Activated CD4-positive, alpha-beta T cell treated with anti-CD3 and anti-CD28 coated beads, Interleukin-2, Interleukin-4, amounts not matched to agents 100 ng/mL and 50 ng/mL, durations not matched to agents 16 hours and 8 hours (primary cell): ENCODE measurements at places on chromosomes 2 and 18.
A peak's percentile ranks its signal among the peaks of the same experiment; 100 is the strongest.

DNA sequence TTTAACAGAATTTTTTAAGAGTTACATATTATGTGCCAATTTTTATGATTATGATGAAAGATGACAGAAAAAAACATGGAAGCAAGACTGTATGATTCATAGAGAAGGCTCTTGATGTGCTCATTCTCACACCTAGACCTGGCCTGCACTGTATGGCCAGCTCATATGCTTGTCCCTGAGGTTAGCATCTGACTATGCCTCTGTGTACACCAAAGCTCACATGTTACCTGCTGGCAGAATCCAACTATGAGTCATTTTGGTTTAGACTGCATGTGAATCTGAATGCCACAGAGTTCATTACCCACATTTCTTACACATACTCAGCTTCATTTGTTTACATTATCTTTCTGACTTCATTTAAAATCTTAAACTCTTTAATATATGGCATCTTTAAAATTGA lies 139.0 kb downstream of the DSC3 start:
- DNase-seq, result no peak

DNA sequence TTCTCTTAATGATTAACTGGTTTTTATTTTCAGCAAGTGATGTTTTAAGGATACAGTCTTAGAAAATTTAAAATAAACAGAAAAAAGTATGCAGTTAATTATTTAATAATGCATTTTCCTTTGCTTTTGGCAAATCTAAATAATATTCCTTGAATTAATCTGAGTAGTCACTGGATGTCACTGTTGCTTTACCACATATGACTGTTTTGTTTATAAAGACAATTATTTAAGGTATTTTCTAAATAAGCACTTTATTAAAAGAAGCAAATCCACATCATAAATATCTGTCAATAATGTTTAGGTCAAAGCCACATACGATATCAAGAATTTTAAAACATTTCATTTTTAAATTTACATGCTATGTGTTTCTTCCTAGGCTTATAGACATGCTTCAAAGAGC lies 40.6 kb upstream of the TFPI start:
- DNase-seq, result no peak

DNA sequence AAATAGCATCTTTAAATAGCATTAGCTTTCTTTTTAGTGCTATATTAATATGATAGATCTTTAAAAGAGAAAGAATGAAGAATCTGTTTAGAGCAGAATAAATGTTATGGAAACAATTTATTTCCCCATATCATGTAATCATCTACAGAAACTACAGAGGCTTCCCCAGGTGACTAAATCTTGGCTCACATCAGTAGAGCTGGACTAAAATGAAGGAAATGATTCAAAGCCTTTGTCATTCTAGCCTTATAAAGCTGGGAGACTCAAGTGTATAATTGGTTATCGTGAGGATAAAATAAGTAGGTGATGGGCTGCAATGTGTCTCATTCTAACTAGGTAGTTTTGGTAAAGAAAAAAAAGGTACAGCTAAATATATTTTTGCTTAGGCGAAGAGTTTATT lies 83.2 kb upstream of the UNC80 start:
- DNase-seq, result no peak

GRCh38 chr2:164617466-164617865 lies 3.8 kb downstream of the GRB14 start:
- no peak for DNase-seq

DNA sequence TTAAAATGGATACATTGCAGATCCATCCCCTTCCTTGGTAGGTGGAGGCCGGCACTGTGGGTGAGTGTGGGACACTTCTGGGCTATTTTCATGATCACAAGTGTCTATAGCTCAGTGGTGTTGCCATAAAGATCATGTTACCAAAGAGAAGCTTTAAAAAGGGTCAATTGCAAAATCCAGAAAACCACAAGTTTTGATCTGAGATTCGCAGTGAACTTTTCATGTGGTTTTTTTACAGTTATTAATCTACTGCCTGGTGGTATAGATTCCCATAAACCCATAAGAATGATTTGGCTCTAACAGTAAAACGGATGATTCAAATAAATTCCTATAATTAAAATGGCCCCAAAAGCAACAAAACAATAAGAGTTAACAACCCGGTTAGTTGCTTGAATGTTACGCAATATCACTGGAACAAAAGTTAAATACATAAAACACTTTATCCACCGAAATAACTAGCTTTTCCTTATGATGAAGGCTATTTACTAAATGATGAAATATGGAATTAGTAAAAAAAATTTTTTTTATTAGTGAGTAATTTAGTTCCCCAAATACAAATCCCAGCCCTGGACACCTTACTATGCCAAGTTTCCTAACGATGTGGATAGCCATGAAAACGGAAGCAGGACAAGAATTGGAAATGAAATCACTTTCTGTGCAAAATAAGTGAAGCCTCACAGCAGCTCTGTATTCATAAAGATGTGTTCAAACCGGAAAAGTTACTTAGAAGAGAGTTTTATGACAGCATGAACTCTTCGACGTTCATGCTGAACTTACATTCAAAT lies 95.6 kb upstream of the THOC1 start:
- DNase-seq, result no peak

GRCh38 chr2:46117379-46117778 lies 179.8 kb upstream of the EPAS1 start:
- DNase-seq, result no peak

DNA sequence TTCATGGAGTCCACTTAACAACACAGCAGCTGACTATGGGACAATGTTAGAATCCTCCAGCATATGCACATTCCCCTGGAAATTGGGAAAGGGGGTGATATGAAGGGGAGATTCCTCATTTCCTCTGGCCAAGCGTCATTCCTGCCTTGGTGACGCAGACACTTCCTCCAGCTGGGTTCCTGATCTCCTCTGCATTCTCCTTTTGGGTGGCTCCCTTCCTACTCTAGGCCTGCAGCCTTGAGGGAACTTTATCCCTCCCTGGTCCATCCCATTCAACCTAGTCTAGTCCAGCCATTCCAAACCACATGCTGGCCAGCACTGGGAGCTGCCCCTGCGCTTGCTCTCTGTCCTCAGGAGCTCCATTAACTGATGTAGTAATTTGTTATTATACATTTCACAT lies 216.8 kb downstream of the VAPA start:
- no peak for DNase-seq

DNA sequence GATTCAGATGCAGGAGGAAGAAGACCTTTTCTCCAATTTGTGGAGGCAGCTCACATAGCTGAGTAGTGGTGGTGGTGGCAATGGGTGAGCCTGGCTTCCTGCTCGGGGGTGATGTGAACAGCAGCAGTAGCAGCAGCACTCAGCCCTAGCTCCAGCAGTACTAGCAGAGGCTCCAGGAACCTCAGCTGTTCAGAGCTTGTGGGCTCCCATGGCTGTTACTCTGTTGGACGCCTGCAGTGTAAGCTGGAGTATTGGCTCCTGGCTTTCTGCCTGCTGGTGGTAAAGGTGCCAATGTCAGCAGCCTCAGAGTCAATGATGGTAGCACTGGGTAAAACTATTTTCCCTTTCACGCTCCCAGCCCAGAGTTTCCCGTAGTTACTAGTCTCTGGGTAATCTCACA lies 3.1 kb upstream of the SEH1L start:
- no peak for DNase-seq

GRCh38 chr2:33062665-33063250 lies 116.0 kb downstream of the LTBP1 start:
- DNase-seq, result no peak

GRCh38 chr18:62365420-62365819 lies 40.3 kb downstream of the TNFRSF11A start:
- DNase-seq, result peak; percentile 41

DNA sequence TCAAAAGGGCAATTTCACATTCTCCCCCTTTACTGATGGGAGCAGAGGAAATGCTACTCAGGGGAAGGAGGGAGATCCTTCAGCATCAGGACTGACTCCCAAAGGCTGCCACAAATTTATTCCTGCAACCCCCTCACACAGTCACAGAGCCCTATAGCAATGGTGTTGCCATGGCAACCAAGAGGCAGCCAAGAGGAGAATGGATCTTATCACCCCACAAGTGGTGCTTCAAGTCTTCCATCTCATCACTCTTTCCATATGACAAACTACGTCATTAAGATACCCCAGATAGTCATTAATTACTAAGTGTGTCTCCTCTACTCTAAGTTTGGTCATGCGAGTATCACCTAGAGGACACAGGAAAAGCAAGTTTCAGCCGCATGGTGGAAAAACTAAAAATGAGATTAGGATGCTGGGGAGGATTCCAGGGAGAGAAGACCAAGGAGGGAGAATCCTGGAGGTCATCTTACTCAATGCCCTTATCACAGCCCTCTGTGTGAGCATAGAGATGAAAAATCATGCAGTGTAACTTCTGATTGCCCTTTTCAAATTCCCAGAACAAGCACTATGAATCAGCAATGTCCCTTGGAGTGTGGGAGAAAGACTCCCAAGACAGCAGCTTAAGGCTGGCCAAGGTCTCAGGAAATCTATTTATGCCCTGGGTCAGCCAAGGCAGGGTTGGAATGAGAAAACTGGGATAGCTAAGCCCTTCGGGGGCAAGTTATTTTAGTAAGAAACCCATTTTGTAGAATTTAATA lies 885.7 kb upstream of the KLHL29 start:
- no peak for DNase-seq

DNA sequence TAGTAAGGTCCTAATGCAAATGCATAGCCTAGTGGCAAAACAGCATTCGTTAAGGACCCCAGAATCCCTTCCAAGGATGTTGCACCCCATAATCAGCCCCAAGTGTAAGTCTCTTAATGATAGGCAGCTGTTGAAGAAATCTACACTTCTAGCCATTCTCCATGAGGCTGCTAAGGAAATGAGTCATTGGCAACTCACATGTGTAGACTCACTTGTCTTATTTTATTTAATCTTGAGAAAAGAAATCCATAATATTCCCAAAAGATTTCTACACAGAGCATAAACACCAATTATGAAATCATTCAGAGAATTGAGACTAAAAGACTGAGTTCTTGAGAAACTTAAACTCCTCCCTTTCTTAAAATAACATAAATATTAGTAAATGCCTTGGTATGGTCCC lies 52.4 kb downstream of the AKAIN1 start:
- no peak for DNase-seq

DNA sequence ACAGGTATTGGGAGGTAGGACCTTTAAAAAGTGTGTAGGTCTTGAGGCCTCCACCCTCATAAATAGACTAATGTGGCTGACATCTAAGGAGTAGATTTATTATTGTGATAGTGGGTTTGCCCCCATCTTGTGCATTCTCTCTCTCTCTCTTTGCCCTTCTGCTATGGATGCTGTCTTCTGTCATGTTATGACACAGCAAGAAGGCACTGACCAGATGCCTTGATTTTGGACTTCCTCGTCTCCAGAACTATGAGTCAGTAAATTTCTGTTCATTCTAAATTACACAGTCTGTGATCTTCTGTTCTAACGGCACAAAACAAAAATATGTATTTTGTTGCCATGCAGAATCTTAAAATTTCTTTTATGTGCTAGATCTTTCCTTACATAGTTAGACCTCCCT lies 66.9 kb downstream of the ATAD2B start:
- DNase-seq, result no peak

GRCh38 chr18:54086046-54086802 lies 138.2 kb downstream of the MBD2 start:
- DNase-seq, result peak; percentile 3

DNA sequence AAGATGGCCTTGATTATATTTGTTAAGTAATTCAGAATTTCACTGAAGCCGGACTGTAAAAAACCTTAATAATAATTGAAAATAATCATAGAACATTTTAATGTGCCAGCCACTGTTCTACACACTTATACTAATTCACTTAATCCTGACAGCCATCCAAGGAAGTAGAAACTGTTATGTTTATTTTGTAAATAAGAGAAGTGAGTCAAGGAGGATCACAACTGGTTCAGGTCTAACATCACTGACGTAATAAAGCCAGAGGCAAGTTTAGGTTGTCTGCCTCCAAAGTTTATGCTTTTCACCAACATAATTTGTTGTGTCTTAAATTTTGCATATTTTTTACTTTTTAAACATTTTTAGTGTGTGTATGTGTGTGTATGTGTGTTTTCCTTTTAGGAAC lies 436.1 kb downstream of the LRRTM4 start:
- no peak for DNase-seq

DNA sequence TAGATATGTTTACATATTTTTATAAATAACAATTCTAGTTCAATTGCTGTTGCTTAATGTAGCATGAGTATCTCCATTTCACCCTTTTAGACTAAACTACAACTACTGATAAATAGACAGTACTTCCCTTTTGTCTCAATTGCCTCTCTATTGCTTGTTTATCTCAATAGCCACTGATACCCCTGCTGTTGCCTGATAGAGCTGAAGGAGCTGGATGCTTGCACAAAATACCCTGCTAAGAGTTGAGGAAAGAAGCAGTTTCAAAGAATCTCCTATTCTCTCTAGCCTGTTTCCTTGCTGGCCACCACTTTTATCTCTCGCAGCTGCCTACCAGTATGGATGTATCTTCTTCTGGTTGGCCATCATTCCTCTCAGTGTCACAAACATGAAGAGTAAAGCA lies 16.9 kb upstream of the ZNF804A start:
- DNase-seq, result no peak

GRCh38 chr18:35435401-35435800 lies 58.3 kb upstream of the ZNF396 start:
- no peak for DNase-seq

DNA sequence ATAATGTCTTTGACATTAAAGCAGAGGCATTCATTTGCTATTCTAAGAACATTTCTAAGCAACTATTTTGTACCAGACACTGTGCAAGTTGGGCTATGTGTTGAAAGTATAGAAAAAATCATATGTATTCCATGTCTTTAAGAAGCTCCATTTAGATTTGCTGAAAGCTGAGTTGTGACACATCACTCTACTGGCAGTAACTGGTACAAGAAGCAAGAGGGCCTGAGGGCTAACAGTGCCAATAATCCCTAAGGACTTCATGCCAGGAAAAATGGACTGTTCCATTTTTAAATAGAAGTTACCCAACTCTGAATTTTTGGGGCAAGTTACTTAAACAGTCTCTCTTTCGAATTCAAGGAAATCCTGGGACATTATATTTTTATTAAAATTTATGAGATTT lies 178.7 kb downstream of the SRBD1 start:
- DNase-seq, result no peak

DNA sequence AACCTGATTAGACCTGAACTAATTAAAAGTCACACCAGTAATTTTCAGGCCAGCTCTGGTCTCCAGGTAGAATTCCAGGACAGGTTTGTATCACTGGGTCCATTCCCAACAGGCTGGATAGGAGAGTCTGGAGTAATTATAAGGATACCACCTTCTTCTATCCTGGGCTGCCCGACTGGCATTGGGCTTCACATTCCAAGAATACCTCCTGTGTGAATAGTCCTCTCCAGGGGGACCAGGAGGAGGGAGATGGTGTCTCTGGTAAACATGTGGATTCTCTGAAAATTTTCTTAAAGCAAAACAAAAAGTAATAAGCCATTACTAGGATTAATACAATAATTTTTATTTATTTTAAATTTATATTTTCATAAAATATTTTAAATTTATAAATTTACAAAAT lies 17.3 kb downstream of the DUSP11 start:
- no peak for DNase-seq

GRCh38 chr2:128326346-128326745 lies 7.7 kb upstream of the HS6ST1 start:
- DNase-seq, result no peak
